ENCODE measurements at places on chromosomes 3 and 15.

DNA sequence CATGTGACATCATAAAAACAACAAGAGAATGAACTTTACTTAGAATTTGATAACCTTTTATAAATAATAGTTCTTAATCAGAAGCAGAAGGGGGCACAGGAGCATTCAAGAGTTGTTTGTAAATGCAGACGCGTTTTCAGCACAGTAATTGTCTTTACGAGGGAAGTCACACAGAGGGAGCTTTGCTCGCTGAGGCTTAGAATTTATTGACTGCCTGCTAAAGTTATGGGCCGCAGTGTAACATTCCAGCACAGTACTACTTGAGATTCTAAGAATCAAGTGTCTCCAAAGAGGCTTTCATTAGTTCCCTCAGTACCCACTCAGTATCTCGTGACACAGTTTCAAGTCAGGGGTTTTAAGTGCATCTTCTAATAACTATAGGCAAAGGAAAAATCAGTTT, 288.7 kb downstream of the NR2F2 start:
- H3K4me3 ChIP-seq, result no peak overlapping the region
- H3K27ac ChIP-seq, result no peak overlapping the region
- H3K27me3 ChIP-seq, result no peaks in the 10 kb centered on the region
- no peaks in the 10 kb centered on the region for H3K36me3 ChIP-seq

DNA sequence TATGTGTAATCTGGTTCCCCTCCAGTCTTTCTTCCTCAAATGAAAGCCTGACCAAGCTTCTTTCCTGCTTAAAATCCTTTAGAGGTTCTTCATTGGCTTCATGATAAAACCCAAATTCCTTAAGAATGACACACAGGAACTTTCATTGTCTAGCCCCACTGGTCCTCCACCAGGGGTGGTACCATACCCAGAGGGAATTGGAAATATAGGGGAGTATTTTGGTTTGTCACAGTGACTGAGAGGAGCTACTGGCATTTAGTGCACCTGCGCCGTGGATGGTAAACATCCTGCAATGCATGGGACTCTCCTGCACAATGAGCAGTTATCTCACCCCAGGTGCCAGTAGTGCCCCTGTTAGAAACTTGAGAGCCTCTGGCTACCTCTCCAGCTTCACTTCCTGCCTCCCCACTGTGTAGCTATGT, 10.8 kb downstream of the ZWILCH start:
- H3K4me1 ChIP-seq, result no peaks in the 10 kb centered on the region
- H3K36me3 ChIP-seq, result peaks cover 30% of the 10 kb centered on the region
- no peak for DNase-seq
- H3K4me3 ChIP-seq, result no peak overlapping the region

DNA sequence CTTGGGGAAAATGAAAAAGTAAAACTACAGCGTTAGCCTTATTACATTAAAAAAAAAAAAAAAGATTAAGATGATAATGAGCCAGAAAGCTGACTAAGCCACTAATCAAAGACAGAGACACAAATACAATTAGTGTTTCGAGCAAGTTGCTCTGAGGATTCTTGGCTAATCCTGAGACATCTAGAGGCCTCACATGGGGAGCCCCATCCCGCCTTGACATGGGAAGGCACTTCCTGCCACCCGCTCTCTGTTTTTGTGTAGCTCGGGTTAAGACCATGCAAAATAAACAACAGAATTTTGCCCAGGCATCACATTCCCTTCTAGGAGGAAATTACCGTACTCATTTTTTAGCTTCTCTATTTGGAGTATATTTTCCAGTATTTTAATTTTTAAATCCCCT, 15.3 kb downstream of the HESX1 start:
- no peak for DNase-seq
- H3K36me3 ChIP-seq, result no peaks in the 10 kb centered on the region
- no peaks in the 10 kb centered on the region for H3K27me3 ChIP-seq
- H3K4me1 ChIP-seq, result no peaks in the 10 kb centered on the region
- no peak overlapping the region for H3K4me3 ChIP-seq
- no peak overlapping the region for H3K27ac ChIP-seq

- no peaks in the 10 kb centered on the region for H3K36me3 ChIP-seq
- H3K27ac ChIP-seq, result no peak overlapping the region
- H3K4me3 ChIP-seq, result no peak overlapping the region
- no peaks in the 10 kb centered on the region for H3K4me1 ChIP-seq
These were observed 303.6 kb upstream of the ARPP21 start for GRCh38 chr3:35335703-35336102.

- H3K4me1 ChIP-seq, result no peaks in the 10 kb centered on the region
- DNase-seq, result peak; percentile 75
- no peak overlapping the region for H3K4me3 ChIP-seq
- no peaks in the 10 kb centered on the region for H3K36me3 ChIP-seq
- peaks cover 10% of the 10 kb centered on the region for H3K27me3 ChIP-seq
These were observed 5.6 kb downstream of the MYO1E start for GRCh38 chr15:59367022-59367451.

DNA sequence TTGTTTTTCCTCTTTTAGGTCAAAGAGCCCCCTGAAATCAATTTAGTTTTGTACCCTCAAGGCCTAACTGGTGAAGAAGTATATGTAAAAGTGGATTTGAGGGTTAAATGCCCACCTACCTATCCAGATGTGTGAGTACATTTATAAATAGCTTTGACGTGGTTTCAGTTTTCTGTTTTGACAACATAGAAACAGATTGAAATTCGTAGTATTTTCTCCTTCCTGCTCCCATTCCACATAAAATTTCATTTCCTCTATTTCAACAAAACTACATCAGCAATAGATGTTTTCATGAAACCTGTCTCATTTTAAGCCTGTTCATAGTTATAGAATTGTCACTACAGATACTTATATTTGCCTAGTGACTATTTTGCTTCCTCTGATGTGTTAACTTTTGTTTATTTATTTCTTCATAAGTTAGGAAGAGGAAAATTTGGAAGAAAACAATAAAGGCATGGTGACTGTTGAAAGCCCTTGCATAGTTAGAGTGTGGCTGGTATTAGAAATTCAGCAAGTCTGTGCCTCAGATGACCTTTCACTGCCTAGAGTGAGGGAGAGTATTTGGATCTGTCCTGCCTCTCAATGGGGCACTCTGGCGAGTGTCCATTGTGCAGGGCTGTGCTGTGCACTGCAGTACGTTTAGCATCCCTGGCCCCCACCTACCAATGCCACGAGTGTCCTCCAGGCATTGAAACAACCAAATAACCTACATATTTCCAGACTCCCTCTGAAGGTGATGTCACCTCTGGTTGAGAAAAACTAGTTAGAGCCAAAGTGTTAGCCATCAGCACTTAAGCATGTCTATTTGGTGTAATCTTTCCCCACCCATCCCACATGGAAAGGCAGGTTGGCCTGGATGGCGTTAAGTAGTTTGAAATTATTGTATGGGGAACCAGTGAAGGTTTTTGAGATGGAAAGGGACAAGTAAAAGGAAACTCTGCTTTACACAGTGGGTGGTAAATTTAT, 5.9 kb downstream of the EIF2AK4 start:
- no peaks in the 10 kb centered on the region for H3K27me3 ChIP-seq
- no peak for DNase-seq
- peaks cover 59% of the 10 kb centered on the region for H3K36me3 ChIP-seq

GRCh38 chr3:66836363-66837152, 161.5 kb upstream of the KBTBD8 start:
- no peak overlapping the region for H3K27ac ChIP-seq
- no peaks in the 10 kb centered on the region for H3K4me1 ChIP-seq
- H3K27me3 ChIP-seq, result no peaks in the 10 kb centered on the region
- H3K4me3 ChIP-seq, result no peak overlapping the region
- no peak for DNase-seq

- no peaks in the 10 kb centered on the region for H3K27me3 ChIP-seq
- DNase-seq, result no peak
- H3K36me3 ChIP-seq, result no peaks in the 10 kb centered on the region
- no peaks in the 10 kb centered on the region for H3K4me1 ChIP-seq
These were observed 27.2 kb downstream of the OXSM start for GRCh38 chr3:25817107-25817506.

DNA sequence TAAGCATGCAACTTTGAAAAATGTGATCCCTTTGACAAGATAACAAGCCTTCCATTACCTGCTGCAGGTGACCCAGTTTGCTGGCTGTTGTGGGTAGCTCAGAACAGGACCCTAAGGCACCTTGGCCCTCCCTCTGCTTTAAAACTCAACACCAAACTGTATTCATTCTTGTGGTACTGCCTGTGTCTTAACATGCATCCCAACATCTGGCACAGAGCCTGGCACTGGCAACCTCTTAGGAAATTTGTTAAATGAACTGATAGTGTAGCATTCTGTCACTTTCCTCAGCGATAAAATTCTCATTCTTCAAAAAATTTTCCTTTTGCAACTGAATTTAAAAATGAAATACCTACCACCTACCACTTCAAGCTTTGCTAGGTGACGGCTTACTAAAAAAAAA, 287.3 kb upstream of the ADAMTS9 start:
- H3K4me3 ChIP-seq, result no peak overlapping the region
- H3K27ac ChIP-seq, result no peak overlapping the region
- H3K36me3 ChIP-seq, result no peaks in the 10 kb centered on the region
- no peaks in the 10 kb centered on the region for H3K27me3 ChIP-seq

DNA sequence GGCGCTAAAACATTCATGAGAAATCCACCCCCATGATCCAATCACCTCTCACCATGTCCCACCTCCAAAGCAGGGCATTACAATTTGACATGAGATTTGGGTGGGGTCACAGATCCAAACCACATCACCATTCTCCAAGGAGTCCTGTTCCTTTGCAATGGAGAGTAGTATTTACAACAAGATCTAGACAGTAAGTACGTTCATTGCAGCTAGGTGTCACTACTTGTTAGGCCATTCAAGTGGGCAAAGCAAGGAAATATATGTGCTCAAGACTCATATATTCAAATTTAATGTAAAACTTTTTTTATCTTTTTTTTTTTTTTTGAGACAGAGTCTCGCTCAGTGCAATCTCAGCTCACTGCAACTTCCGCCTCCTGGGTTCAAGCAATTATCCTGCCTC, 79.3 kb downstream of the AQP9 start:
- no peaks in the 10 kb centered on the region for H3K27me3 ChIP-seq
- no peaks in the 10 kb centered on the region for H3K36me3 ChIP-seq
- H3K4me1 ChIP-seq, result no peaks in the 10 kb centered on the region
- no peak for DNase-seq
- H3K27ac ChIP-seq, result no peak overlapping the region

- peak; percentile 84 for DNase-seq
- no peaks in the 10 kb centered on the region for H3K27me3 ChIP-seq
- H3K27ac ChIP-seq, result peak overlapping the region; percentile 61
- peak overlapping the region; percentile 44 for H3K4me3 ChIP-seq
- H3K36me3 ChIP-seq, result no peaks in the 10 kb centered on the region
These were observed 64.2 kb upstream of the FNDC3B start for GRCh38 chr3:171974986-171975837.

DNA sequence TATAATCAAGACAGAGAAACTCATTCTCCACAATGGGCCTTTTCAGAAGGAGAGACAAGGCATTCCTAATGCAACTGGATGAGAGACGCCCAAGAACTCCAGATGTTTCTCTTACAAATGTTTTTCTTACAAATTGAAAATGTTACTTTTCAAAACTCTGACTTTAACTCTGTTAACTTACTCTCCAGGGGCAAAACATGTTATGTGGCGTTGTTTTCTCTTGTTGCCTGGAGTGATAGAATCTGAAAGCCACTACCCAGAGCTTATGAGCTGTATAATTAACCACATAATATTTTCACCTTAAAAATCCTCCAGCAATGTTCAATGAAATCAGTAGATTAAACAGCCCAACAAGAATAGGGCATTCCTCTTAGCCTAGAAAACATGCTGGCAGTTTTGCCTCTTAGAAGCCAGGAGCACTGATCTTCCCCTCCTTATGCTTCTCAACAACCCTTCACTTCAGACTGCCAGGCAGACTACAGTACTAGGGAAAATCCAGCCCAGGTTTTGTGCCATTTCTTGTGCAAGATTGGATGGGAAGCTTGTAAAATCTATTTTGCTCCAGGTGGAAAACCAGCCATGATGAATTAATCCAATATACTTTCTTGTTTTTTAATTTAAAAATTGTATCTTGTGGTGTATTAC, 186.7 kb upstream of the GADL1 start:
- no peaks in the 10 kb centered on the region for H3K36me3 ChIP-seq
- no peak overlapping the region for H3K4me3 ChIP-seq
- no peaks in the 10 kb centered on the region for H3K27me3 ChIP-seq
- no peak for DNase-seq
- no peak overlapping the region for H3K27ac ChIP-seq
- H3K4me1 ChIP-seq, result no peaks in the 10 kb centered on the region

DNA sequence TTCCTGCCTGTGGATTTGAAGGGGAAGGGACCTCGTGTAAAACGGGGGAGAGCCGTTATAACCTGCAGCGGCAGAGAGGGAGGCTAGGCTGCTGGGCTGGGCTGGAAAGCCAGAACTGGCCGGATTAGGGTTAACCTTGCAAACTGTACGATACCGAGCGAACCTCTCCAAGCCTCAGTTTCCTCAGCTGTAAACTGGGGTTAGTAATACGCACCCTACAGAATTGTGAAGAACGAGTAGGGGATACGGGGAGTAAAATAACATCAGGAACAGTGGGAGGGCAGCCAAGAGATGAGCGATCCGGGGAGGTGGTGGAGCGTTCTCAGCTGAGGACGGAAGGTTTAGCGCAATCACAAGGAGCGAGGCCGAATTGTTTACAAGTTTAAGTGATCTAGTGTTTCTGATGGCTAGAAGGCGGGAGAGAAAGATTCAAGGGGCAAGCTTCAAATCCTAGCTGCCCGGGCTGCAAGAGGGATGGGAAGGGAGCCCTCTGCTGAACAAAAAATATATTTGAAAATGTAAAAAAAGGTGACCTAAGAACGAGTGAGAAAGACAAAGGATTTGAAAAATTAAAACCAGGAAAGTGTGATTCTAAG, 768 bp upstream of the SEMA5B start:
- peaks cover 25% of the 10 kb centered on the region for H3K27me3 ChIP-seq
- peak; percentile 64 for DNase-seq
- H3K4me3 ChIP-seq, result peak overlapping the region; percentile 50
- H3K36me3 ChIP-seq, result no peaks in the 10 kb centered on the region

GRCh38 chr15:66917904-66918448, 147.4 kb upstream of the SMAD3 start:
- H3K4me1 ChIP-seq, result peaks cover 8% of the 10 kb centered on the region
- H3K4me3 ChIP-seq, result no peak overlapping the region
- no peaks in the 10 kb centered on the region for H3K27me3 ChIP-seq
- H3K27ac ChIP-seq, result no peak overlapping the region
- DNase-seq, result no peak
- H3K36me3 ChIP-seq, result no peaks in the 10 kb centered on the region
